ENCODE measurements at places on chromosomes 6 and 20.

DNA sequence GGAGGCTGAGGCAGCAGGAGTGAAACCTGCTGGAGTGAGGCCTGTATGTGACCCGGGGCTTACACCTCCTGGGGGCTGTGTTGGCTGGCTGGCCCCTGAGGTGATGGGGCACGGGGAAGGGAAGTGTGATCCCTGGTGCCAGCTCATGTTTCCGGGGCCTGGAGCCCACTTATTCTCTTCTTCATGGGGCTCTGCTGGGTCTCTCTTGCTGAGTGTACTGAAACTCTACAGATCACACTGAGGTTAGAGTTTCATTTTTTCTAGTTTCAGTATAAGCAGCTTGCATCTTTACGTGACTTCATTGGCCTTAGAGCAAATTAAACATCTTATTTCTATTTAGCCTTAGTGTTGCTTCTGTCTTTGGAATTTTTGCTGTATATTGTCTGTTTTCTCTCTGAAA lies 96.2 kb downstream of the ANKS1A start:
- no peak for DNase-seq

DNA sequence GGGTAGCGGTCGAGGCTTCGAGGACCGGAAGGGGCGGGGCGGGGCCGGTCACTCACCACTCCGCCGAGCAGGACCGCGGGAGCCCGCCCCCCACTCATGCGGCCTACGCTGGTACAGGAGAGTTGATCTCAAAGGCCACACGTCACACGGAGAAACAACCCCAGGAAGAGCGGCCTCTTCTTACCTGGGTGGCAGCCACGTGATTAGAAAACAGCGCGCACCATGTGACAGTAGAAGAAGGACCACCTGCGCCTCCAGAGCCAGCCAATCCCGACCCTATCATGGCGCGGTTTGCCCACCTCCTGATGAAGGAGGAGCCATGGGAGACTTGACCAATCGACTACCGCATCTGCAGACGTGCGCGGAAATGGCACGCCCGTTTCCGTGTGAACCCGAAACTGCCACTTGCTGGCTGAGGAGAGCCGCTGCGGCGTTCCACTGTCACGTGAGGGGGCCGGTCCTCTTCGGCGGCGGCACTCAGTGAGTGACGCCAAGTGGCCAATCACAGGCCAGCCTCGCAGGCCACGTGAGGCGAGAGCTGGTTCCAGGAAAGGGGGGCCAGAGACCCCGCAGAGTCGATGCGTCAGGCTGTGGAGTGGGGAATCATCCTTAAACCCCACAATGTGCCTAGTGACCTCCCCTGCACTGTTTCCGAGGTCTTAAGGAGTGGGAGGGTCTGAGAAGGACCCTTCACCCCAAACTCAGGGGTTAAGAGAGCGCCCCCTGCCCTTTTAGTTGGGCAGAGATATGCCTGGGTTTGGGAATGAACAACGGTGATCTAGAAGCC lies at the start of gene CUTA:
Gene CUTA, minus strand, starts transcription at position 205 of the 787 bp plus-strand sequence. Its CDS starts 107 bp downstream, at position 98.
- DNase-seq: peak; percentile 100

DNA sequence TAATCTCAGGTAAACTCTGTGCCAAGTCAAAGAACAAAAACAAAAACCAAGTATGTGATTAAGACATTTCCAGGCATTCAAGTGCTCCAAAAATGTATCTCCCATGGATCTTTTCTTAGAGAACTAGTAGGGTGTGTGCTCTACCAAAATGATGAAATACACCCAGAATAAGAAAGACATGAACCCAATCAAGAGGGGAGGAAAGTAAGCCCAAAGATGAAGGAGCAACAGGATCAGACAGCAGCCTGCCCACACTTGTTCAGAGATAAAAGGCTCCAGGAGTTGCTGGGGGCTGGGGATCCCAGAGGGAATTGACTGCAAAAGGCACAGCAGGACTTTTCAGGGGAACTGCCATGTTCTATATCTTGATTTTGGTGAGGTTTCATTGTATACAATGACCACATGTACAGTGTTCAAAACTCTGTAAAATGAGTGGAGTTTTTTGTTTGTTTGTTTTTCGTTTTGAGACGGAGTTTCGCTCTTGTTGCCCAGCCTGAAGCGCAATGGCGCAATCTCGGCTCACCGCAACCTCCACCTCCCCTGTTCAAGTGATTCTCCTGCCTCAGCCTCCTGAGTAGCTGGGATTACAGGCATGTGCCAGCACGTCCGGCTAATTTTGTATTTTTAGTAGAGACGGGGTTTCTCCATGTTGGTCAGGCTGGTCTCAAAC lies 24.4 kb downstream of the GCM1 start:
- no peak for DNase-seq

DNA sequence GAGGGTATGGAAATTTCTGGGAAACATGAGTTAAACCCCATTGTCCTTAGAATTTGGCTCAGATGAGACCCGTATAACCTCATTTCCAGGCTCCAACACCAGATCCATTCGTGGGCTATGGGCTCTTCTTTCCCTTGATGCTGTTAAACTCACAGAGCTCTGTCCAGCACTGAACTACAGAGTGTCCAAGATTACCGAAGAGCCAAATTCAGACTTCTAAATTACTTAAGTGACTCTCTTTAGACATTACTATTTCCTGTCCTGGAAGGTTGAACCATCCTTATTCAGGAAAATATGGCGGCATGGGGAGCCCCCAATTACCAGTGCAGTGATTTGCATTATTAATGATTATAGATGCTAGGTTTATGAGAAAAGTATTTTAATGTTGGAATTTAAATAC lies 124.9 kb upstream of the EDN1 start:
- DNase-seq: no peak

DNA sequence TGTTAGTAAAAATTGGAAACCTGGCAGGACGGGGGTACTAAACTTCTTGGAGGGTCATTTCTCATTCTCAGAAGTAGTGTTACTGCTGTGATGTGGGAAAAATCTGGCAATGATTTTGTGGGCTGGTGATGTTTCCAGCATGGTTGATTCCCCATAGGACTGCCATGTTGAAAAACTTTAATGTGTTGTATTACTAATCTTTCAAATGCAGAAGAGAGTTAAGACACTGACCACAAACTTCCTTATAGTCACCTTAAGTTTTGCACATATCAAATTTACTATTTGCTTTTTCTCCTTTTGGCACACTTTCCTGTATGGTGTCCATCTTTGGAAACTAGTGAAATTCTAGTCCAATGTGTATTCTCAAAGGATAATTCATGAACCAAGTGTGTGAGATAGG lies 236.2 kb upstream of the TAB2 start:
- no peak for DNase-seq

DNA sequence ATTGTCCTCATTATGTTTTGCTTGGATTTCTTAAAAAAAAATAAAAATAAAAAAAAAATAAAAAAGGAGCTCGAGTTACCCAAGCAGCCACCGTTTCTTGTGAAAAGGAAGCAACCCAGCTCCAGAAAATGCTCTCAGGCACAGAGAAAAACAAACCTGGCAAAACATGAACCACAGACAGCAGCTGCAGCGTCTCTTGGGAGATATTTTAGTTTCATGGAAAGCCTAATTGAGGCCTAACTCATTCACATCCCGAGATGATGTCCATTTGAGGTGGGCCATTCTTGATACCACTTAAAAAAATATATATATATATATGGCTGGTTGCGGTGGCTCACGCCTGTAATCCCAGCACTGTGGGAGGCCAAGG lies 13.7 kb upstream of the MRAP2 start:
- no peak for DNase-seq

Measured in HL-60 (cell line).